ENCODE measurements at places on chromosomes 13 and 19.
A peak's percentile ranks its signal among the peaks of the same experiment; 100 is the strongest.

GRCh38 chr19:7216373-7216902 is 77.8 kb downstream of the INSR start:
- no peak for DNase-seq

DNA sequence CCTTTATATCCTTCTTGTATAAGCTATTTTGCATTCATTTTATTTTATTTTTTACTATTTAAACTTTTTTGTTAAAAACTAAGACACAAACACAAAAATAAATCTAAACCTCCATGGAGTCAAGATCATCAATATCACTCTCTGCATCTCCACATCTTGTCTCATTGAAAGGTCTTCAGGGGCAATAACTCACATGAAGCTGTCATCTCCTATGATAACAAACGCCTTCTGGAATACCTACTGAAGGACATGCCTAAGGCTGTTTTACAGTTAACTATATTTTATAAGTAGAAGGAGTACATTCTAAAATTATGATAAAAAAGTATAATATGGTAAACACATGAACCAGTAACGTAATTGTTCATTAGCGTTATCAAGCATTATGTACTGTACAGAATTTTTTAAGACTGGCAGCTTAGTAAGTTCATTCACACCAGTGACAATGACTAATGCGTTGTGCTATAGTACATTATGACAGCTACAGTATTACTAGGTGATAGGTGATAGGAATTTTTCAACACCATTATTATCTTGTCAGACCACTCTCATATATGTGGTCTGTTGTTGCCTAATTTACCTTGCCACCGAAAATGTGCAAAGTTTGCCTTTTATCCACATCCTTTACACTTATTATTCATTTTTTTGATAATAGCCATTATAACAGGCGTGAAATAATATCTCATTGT is 390.7 kb upstream of the SLITRK1 start:
- no peak for DNase-seq

DNA sequence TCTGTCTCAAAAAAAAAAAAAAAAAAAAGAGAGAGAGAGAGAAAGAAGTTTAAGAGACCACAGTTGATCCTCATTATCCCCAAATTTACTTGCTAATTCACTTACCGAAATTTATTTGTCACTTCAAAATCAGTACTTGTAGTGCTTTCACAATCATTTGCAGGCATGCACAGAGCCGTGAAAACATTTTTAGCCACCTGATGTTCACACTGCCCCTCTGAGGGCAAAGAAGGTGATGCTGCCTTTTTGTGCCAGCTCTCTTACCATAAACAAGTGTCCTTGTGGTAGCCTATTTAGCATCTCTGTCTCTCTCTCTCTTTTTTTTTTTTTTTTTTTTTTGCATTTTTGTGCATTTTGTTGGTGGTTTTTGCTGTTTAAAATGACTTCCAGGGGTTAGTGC is 24.1 kb upstream of the CASP14 start:
- no peak for DNase-seq

DNA sequence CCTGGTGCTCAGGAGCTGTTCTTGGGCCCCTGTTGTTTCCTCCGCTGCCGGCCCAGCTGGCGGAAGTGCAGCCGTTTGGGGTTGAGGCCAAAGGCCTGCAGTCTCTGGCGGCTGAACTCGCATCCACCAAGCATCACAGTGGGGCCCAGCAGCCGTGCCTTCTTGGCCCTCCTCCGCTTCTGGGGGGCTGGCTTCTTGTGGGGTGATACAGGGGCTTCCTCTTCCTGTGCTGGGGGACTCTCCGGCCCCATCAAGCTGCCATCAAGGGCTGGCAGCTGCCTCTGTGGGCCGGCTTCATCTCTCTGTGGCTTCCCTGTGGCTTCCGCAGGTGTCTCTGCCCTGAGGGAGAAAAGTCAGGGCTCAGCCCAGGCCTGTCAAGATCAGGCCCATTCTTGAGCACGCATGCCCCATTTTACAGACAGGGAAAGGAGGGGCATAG is 10.3 kb downstream of the ATG4D start:
- no peak for DNase-seq

DNA sequence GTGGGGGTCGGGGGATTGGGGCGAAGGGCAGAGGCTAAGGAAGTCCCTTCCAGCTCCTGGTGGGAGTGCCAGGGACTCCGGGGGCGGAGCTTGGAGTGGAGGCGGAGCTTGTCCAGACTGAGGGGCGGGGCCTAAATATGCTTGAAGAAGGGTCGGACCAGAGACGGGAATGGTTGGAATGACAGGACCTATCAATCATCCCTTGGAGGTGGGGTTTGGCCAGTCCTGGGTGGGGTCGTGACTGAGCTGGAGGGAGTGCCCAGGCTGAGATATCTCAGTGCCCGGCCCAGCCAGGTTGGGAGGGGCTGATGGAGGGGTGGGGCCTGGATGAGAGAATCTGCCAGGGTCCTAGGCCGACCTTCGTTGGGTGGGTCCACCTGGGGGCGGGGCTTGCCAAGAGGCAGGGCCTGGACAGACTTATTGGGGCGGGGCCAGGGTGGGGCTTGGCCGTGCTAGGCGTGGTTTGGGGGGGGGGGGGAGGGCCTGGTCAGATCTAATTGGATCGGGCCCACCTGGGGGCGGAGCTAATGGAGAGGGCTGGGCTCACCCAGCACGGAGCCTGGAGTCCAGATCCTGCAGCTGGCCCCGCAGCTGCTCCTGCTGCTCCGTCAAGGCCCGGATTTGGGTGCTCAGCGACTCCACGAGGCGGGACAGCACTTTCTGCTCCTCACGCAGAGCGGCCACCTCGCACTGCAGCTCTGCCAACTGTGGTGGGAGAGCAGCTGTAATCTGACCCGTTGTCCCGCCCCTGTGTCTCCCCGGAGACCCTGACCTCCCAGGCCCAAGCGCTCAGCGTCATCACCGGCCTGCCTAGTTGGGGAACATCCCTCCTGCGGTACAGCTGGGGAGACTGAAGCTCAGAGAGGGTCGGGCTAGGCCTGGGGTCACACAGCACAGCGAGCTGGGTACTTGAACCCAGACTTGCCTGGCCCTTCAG is 2.6 kb upstream of the WIZ start:
- DNase-seq, result peak; percentile 92

DNA sequence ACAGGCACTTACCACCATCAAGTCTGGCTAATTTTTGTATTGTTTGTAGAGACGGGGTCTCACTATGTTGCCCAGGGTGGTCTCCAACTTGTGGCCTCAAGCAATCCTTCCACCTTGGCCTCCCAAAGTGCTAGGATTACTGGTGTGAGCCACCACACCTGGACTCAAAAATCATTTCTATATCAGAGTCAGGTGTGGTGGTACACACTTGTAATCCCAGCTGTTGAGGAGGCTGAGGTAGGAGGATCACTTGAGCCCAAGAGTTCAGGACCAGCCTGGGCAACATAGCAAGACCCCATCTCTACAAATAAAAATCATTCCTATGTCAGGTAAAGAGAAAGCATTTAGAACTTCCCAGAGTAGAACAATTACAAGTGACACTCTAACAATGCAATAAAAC is 48.4 kb downstream of the MYO9B start:
- DNase-seq, result no peak

- no peak for DNase-seq
Observed at GRCh38 chr13:44806826-44807225, 182.4 kb downstream of the NUFIP1 start.
